Left lobe of liver (tissue), 2 donors: ENCODE measurements at places on chromosomes 1 and 21. TPM values are rescaled to one million over a fixed set of nuclear protein-coding genes. Genes with fewer than 3 reads are reported as not detected.

OR2AK2 gene
- not detected for total RNA-seq

FMO5 gene
- total RNA-seq: 108 TPM

DUSP10 gene
- total RNA-seq: 7.4 TPM

GRCh38 chr21:46472246-46472645 lies 13.6 kb downstream of the DIP2A start:
- no peak for DNase-seq

DNA sequence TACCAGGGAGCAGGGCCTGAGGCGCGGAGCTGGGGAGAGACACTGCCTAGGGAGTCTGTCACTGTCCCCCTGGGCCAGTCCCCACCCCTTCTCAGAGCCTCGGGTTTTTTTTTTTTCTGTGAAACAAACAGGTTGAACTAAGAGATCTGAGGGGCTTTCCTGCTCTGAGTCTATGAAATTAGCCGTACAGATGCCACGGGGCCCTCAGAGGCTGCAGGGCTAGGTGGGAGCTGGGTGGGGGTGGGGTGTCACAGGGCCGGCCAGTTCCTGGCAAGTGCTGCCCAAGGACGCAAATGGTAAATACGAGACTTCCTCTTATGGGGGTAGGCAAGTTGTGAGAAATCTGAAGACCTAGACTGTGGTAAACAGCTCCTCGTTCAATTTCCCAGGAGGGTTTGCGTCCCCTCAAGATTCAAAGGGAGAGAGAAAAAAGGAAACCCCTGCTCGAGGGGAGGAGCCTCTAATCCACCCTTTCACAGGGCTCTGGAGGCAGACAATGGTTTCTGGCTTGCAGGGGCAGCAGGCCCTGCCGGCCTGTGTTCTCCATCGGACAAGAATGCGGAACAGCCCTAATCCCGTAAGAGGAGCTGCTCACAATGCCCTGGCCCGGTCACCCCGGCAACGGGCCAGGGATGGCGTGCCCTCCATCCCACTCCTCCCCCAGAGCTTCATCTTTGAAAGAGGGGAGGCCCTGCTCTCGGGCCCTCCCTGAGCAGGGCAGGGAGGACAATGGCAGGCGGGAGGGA lies 7.8 kb downstream of the NUAK2 start:
- DNase-seq: no peak

GRCh38 chr21:45533846-45534635 lies 8.2 kb downstream of the SLC19A1 start:
- DNase-seq: peak; percentile 84

GRCh38 chr1:58094221-58094620 lies 452.3 kb downstream of the OMA1 start:
- DNase-seq: no peak

DNA sequence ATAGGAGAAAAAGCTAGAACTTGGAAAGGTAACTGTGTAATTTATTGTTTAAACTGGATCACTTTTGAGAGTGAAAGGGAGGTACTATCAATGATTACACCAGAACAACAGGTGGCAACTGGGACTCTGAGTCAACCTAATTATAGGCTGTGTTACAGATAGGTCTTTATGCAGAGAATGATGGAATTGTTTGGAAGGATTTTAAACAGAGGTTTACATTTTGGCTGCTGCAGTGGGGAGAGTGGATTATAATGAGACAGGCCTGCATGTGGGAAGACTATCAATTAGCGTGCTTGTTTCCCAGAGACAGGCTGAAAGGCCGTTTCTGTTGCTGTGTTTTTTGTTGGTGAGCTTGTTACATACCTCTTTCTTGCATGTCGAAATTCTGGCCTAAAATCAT lies 432.9 kb downstream of the PLA2G4A start:
- no peak for DNase-seq

DNA sequence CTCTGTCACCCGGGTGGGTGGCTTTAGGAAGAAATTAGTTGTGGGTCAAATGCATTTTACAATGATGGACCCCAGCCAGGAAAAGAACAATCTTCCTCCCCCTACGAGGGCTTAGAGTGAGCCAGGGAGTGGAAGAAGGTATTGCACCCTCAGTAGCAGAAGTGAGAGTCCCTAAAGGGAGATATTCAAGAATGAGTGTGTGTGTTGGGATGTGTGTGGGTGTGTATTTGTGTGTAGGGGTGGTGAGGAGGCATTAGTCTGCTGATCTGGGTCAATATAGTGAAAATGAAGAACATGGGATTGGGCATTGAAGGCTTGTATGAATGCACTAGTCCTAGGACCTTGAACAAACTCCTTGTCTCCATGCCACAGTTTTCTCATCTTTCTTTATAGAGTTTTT lies 85.2 kb upstream of the RUNX1 start:
- no peak for DNase-seq

DNA sequence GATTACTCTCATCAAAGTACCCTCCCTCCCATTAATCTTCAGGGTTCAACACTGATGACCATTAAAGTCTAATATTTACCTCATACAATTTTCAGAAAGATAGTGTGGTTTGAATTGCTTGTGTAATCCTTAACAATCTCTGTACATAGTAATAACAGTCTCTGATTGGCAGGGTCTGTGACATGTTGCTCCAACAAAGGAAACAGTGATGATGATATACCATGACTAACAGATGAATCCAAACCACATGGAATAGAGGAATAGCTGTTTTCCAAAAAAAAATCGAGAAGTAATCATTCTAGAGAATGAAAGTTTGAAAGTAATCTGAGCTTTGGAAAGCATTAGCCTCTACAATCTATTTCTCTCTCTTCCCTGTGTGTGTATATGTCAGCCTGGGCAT lies 610.1 kb upstream of the NEGR1 start:
- no peak for DNase-seq

- no peak for DNase-seq
Measured at GRCh38 chr1:28115267-28115666, 26.9 kb upstream of the EYA3 start.

DNA sequence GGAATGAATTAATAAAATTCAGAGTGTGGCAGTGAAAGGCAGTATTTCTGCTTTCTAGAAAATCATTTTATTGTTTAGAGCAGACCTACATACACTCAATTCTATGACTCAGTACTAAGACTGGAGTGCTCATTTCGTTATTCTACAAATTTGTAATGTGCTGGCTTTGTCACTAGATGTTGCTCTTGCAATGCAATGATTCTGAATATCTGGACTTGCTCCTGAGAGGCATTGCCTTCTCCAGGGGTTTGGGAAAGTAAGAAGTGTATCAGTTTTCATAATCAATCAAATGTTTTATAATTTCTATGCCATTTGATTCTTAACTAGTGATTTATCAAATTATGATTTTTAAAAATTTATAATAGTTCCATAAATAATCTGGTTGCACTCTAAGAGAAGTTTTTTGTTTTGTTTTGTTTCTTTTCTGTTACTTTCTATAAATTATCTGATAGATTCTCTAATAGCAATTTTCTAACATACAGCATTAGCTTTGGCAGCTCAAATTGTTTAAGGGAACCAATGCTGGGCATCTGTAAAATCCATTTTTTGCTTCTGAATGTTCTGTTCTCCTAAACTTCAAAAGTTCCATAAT lies 280.5 kb upstream of the SGIP1 start:
- no peak for DNase-seq

DNA sequence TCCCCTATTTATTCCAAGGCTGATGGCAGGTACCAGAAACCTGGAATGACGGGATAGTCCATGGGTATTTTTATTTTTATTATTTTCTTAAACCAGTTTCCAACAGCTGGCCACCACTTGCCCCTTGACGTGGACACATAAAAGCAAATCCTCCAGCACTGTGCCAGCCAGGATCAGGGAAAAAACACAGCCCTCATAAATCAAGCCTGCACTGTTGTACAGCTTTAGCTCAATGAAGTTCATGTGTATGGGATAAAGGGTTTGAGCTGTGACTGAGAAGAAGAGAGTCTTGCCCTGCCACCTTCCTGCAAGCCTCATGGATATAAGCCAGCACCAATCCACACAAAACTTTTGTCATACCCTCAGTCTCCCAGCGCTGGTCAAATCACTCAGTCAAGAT lies 303.8 kb upstream of the SPAG17 start:
- no peak for DNase-seq

GRCh38 chr1:145927916-145928643 lies 796 bp upstream of the RBM8A start:
- DNase-seq: no peak

DNA sequence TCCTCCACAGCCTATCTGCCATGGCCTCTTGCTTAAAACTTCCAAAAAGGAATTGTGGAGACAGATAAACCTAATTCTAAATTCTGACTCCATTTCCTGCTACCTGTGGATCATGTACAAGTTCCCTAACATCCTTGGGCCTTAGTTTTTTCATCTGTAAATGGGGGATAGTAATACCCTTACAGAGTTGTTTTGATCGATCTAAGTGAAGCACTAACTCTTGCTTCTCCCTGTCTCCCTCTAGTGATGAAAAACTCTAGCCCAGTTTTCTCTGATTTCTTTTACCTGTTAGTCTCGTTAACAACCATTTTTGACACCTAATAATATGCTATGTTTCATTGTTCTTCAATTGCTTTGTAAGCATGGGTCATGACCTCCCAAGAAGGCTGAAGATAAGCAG lies 65.9 kb downstream of the TM2D1 start:
- DNase-seq: no peak

DNA sequence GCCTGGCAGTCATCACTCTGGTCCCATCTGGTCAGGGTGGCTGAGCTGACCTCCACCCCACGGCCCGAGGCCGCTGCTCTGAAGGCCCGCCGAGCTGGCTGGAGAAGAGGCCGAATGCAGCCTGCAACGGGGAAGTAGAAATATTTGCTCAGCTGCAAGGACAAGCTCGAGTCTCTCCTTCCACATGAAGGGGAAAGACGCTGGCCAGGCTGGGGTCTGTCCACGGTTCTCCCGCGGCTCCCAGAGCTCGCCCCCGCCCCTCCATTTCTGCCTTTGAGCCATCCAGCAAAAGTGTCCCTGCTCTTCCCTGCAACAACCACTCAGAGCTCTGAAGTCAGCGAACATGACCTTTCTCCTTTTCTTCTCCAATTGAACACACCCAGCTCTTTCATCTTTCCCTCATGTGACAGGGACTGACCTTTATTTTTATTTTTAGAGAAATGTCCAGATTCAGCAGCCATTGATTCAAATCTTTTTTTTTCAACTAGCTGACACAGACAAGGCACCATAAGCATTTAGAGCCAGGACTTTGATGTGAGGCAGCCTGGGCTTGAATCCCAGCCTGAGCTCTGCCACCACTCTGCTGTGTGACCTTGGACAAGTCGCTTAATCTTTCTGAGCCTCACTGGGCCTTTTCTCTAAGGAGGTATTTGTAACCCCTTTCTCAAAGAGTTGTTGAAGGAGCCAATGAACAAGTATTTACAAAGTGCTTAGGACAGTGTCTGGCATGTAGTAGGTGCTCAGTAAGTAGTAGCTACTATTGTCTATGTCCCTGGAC lies 149.3 kb upstream of the WNT4 start:
- DNase-seq: peak; percentile 40
